IMR-90 (cell line): ENCODE measurements at places on chromosomes 13 and 19.

DNA sequence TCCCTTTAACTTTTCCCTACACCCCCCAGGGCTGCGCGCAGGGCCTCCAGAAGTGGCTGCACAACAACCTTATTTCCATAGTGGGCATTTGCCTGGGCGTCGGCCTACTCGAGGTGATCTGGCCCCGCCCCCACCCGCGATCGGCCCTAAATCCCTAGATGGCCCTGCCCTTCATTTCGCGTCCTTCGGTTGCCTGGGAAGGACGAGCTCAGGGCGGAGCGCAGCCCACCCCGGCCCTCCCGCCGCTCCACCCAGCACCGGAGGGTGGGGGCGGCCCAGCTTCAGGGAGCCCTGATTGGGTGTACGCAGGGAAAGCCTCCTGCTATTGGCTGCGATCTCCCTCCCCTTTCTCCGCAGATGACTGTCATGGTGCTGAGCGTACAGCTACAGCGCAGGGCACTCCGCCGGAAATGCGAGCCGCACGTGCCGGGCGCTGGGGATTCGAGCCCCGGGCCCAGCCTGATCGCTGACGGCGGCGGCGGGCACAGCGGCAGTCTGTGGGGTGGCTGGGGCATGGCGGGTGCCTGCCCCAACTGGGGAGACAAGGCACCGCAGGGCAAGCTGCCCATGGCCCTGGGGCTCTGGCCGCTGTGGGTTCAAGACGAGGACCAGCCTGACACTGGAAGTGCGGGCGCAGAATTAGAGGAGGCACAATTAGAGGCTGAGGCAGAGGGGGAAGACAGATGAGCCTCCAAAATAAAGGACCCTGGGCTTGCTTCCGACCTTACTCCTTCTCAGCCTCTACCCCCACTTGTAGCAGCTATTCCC is 4.3 kb downstream of the CD37 start:
- peak; percentile 50 for DNase-seq

- DNase-seq = no peak
These were observed 3.3 kb upstream of the F10 start for GRCh38 chr13:113119166-113119821.

DNA sequence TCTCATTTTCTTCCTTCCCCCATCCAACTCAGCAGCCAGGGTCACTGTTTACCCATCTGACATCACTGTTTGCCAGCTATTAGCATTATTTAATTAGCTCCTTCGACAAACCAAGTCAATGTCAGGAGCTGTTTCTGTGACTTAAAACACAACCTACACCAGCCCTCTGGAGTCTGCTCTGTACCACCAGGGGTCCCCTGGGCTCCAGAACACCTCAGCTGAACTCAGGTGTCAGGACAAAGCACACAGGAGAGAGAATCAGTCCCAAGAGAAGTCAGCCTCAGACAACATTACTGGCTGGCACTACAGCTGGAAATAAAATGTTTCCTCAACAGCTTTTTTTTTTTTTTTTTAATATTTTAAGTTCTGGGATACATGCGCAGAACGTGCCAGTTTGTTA is 45.1 kb downstream of the DCLK1 start:
- DNase-seq = no peak

GRCh38 chr13:93769101-93769500 is 542.5 kb downstream of the GPC6 start:
- DNase-seq = peak; percentile 35

DNA sequence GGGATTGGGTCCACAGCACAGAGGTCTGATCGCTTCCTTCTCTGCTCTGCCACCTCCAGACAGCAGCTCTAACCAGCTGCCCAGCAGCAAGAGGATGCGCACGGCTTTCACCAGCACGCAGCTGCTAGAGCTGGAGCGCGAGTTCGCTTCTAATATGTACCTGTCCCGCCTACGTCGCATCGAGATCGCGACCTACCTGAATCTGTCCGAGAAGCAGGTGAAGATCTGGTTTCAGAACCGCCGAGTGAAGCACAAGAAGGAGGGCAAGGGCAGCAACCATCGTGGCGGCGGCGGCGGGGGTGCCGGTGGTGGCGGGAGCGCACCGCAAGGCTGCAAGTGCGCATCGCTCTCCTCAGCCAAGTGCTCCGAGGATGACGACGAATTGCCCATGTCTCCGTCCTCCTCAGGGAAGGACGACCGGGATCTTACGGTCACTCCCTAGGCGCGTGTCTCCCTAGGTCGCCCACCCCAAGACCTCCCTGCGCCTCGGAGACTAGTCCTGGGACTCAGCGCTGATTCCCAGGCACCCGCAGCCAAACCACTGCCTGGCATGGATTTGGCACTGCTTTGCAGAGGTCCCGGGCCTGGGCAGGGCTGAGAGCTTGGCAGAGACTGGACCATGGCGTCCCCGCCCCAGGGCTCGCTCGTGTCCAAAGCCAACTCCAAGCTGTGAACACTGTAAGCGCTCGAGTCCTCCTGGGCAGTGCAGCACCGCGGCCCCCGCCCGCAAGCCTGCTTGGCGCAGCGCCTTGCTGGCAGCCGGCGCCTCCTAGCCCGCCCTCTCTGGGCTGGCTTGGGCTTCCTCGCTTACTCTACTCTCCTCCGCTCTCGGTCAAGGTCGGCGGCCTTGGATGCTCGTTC is 1.5 kb downstream of the GSX1 start:
- DNase-seq = no peak

- no peak for DNase-seq
These were observed 108.5 kb downstream of the PTPRS start for GRCh38 chr19:5231857-5232678.

DNA sequence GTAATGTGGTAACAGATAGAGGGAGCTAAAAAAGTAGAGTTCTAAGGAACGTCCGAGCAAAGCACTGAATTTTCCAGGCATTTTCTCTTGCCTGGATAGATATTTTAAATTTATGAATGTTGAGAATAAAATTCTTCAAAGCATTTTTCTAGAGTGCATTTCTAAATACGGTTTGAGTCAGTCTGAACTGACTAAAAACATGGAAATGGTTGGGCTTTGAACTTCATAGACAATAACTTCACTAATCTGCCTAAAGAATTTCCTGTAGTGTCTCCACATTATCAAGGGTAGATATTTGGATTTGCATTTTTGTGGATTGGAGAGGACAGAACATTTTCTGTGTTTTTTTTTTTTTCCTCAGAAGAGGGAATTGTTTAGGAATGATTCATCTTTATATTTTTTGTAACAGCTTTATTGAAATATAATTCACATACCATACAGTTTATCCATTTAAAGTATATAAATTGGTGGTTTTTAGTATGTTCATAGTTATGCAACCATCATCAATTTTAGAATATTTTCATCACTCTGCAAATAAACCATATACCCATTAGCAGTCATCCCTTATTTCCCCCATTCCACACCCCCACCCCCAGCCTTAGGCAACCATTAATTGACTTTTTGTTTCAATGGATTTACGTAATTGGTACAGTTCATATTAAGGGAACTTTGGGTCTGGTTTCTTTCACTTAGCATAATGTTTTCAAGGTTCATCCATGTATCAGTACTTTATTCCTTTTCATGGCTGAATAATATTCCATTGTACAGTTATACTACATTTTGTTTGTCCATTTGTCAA is 20.7 kb downstream of the GARRE1 start:
- DNase-seq = peak; percentile 96

DNA sequence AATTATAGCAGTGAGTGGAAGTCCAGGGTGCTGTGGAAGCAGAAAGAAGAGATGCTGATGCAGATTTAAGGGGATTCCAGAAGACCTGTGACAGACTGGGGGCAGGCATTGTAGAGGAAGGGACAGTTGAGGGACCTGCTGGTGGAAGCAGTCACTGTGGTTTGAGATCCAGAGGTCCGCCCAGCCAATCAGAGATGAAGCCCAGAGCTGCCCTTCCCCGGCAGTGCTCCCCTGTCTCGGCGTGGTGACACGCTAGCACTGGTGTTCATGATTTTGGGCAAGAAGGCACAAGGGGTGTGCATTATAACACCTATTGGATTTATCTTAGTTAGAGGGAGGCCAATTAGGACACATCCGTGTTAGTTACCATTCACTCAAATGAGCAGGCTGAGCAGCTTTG is 16.1 kb downstream of the TNFRSF19 start:
- DNase-seq = no peak

DNA sequence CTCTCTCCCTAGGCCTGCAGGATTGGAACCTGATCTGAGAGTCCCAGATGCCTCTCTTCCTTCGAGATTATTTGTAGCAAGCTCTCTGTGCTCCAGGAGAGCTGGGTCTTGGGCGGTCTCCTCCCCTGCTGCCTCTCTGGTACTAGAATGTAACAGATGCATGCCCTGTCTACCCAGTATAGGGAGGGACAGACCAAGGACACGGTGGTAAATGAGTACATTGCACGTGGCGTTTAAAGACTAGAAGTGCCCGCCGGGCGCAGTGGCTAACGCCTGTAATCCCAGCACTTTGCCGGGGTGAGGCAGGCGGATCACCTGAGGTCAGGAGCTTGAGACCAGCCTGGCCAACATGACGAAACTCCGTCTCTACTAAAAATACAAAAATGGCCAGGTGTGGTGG is 11.7 kb downstream of the SLC27A1 start:
- DNase-seq = no peak

DNA sequence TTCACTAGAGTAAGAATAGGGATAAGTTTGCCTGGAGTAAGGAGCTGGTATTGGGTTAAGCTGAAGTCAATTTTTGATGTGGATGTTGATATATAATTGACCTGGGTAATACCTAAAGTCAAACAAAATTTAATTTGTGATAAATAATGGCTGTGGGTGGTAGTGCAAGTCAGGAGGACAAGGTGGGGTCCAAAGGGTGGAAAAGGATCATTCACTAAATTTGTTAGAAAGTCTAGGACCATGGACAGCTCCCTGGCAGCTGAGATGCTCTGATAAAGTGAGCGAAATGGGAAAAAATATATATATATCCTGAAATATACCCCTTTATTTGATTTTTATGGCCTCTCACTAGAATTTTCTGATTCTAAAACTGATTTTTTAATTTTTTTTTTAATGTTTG is 463.5 kb downstream of the GPC6 start:
- DNase-seq = peak; percentile 46

DNA sequence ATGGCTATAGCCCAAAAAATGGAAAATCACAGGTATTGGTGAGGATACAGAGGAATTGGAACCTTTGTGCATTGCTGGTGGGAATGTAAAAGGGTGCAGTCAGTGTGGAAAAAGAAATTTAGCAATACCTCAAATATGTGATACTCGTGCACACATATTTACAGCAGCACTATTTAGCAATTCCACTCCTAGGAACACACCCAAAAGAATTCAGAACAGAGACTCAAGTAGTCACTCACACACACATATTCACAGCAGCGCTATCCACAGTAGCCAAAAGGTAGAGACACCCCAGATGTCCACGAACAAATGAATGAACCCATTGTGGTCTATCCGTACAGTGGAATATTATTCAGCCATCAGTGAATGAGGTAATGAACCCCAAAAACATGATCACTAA is 114.0 kb downstream of the COL4A2 start:
- no peak for DNase-seq

GRCh38 chr19:40433391-40434216 is 7.8 kb upstream of the SERTAD1 start:
- DNase-seq = peak; percentile 88

DNA sequence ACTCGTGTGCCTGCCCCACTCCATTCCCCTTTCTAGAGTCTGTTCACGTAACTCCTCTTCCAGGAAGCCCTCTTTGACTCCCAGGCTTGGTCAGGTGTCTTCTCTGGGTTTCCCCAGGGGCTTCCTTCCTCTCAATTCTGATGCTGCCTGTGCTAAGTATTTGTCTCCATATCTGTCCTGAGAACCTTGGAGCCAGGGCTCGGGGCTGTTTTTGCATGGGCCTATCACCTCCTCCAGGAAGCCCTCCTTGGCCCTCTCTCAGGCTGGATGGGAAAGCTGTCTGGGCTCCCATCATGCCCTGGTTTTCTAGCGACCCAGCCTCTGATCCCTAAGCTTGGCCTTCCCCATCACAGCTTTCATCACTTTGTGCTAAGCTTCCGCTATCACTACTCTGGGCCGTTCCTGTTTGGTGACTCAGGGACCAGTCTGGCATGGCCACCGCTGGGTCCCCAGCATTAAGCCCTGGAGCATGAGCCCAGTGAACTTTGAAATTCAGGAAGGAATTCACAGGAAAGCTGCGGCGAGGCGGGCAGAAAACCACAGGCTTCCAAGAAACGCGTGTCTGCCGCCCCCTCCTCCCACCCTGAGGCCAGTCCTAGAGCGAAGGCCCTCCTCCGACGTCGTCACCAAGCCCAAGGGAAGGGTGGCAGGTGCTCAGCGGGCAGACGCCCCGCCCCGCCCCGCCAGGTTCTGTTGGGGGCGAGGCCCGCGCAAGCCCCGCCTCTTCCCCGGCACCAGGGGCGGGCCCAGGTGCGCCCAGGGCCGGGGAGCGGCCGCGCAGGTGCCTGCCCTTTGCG is 486 bp upstream of the SPINT2 start:
- peak; percentile 45 for DNase-seq

DNA sequence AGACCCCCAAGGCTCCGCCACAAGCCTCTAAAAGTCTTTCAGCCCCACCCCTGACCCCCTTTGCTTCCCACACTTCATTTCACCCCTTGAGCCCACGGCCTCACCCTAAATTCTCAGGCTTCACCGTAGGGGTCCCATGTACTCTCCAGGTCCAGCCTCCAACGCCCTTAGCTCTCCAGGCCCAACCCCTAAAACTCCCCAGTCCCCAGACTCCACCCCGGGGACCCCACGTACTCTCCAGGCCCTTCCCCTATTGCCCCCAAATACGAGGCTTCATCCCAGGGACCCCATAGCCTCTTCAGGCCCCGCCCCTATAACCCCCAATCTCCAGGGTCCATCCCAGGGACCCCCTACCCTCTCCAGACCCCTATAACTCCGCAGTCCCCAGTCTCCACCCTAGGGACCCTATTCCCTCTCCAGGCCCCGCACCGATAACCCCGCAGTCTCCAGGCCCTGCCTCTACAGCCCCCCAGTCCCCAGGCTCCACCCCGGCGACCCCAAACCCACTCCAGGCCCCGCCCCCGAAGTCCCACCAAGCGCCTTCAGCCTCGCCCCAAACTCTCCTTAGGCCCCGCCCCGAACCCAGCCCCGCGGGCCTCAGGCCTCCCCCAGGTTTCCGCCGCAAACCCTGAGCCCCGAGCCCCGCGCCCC is 619 bp downstream of the MED16 start:
- DNase-seq = no peak

DNA sequence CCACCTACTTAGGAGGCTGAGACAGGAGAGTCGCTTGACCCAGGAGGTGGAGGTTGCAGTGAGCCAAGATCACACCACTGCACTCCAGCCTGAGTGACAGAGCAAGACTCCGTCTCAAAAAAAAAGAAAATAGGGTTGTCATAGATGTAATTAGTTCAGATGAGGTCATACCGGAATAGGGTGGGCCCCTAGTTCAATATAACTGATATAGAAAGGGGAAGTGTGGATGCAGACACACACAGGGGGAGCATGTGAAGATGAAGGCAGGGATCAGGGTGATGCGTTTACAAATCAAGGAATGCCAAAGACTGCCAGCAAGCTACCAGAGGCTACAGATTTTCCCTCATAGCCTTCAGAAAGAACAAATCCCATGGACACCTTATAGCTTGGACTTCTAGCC is 24.3 kb upstream of the EEF1AKMT1 start:
- DNase-seq = no peak
